ENCODE measurements at places on chromosomes 12 and 14.

GRCh38 chr12:106226884-106227640, 20.8 kb downstream of the CKAP4 start:
- DNase-seq: peak; percentile 56

DNA sequence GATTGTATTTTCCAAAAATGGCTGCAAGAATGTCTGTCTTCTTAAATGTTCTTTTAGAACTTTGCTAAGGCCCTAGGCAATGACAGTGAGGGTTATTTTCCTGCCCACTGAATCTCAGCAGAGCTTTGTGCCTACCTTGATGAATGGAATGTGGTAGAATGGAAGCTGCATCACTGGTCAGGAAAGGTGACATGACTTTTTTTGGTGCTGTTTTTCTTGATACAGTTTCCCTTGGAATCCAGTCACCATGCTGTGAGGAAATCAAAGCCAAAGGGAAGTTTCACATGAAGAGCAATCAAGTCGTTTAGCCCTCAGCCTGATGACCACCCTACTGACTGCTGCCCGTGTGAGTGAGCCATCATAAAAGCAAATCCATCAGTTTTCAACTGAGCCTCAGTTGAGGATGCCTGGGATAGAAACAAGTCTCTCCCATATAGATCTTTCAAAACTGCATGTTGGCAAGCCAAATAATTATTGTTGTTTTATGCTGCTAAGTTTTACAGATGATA, 886.0 kb upstream of the FBXO33 start:
- DNase-seq: no peak

GRCh38 chr14:29444805-29445204, 482.8 kb downstream of the PRKD1 start:
- DNase-seq: no peak

GRCh38 chr12:1562813-1563407, 31.5 kb downstream of the FBXL14 start:
- DNase-seq: no peak

DNA sequence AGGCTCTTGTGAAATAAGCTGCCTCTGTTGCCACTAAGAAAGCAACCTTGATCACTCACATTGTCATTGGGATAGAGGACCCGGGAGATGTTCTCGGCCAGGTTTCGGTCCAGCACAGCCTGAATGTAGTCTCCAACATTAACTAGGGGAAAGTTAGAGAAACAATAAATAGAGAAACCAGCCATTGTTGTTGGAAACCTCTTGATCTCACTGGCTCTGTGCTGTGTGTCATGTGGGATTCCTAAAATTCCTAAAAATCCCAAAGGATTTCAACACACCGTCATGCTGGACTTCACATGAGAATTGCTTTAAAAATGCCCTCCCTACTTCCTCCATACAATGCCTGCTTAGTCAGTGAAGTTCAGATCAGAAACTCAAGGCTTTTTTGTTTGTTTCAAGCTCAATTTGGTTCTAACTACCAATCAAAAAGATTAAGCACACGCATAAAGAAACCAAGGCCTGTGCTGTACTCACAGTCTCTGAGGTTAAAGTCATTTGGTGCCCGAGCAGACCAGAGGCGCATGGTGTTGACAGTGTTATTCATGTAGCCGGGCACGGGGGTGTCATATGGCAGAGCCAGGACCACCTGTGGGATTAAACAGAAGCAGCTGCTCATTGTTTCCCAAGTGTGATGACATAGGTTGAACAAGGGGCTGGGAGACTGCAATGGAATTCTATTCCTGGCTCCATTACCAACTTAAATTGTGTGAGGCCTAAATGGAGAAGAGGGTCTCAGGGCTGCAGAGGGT, 23.6 kb downstream of the PYGL start:
- DNase-seq: no peak

DNA sequence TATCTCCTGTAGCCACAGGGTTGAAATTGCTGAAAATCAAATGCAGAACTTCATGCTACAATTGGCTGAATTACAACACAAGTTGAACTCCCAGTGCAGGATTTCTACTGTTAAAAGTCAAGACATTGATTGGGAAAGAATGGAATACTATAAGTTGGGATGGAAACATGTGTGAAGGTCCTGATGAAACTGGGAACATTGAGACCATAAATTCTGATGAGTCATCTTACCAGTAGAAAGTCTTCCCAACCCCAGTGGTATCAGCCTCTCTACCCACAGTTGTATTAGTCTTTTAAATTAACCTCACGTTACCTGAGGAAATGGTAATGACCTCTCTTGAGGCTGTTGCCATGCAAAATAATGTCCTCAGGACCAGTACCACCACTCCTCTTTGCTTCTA, 27.4 kb upstream of the DYRK2 start:
- no peak for DNase-seq

GRCh38 chr14:91149462-91149861, 35.6 kb downstream of the DGLUCY start:
- DNase-seq: no peak

DNA sequence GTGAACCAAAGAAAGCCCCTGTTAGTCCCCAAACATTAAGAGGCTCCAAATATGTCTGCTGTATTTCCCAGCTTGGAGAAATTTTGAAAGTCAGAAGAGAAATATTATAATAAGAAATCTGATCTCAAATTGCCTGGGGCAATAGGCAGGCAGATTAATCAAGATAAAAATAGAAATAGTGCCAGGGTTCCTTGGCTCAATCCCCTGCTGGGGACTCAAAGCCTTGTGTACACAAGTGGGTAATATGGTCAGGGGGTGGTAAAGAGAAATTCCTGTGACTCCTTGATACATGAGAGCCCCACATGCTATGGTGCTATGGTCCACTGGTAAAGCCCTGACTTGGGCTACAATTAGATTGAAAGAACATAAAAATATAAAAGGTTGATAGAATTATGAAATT, 41.3 kb upstream of the ARID2 start:
- no peak for DNase-seq

DNA sequence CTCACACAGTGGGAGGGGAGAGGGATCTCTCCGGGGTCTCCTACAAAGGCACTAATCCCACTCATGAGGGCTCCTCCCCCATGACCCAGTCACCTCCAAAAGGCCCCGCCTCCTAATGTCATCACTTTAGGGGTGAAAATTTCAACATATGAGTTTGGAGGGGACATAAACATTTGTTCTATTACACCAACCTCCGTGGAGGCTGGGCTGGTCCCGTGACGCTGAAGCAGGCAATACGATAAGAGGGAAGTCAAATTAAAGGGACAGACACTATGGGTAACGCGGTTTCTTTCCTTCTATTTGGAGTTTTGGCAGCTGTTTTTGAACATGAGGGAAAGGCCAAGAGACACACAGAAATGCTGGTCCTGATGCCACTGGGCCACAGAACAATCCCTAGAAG, 175.7 kb upstream of the VASH1 start:
- no peak for DNase-seq

DNA sequence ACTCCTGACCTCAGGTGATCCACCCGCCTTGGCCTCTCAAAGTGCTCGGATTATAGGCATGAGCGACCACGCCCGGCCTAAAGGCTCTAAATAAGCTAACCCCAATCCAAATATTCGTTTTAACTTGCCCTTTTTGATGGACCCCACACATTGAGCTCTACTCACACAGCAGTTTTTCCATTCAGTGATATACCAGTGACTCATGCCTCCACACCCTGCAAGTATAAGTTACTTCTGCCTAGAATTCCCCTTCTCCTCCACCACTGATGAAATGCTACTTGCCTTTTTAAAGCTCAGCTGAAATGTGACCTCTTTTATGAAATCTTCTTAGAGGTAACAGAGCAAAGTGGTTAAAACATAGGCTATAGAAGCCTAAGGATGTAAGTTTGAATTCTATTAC, 68.8 kb downstream of the EXOC5 start:
- DNase-seq: no peak

DNA sequence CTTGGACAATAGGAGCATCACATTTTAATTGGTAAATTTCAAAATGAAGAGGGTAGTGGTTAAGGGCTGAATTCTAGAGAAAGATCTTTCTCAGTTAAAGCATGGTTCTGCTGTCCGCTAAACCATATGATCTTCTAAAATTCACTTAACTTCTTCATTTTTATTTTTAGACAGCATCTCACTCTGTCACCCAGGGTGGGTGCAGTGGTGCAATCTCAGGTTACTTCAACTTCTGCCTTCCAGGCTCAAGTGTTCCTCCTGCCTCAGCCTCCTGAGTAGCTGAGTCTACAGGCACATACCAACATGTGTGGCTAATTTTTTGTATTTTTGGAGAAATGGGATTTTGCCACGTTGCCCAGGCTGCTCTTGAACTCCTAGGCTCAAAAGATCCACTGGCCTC, 226.7 kb upstream of the ABCD2 start:
- DNase-seq: no peak

GRCh38 chr14:65792208-65792905, 379.8 kb downstream of the FUT8 start:
- DNase-seq: no peak

- DNase-seq: no peak
These were observed 98.9 kb downstream of the ACSS3 start for GRCh38 chr12:81176796-81177195.

DNA sequence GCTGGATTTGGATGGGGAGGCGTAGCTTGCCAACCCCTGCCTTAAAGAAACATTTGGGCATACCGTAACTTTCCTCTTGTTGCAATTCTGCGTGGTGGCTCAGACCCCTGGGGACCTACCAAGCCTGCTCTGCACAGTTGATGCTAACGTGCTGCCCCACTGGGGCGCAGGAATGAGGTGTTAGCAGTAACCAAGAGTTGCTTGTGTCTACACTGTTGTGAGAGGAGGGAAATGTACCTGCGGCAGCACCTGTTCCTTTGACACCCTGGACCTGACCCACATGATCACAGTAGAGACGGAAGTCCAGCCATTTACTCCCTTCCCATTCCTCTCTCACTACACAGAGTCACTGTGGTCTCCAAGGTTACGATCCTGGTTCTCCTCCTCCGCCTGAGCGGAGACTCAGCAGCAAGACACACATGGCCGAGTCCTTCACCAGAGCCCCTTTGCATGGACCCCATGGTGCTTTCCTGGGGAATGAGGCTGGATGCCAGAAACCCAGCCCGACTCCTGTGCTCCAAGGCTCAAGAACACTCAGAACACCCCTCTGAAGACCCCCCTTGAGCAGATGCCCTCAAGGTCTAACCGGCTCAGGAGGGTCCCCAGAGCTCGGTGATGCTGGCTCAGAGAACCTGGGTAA, 84.8 kb downstream of the FBXL14 start:
- no peak for DNase-seq

GRCh38 chr14:94404561-94404960, 16.2 kb upstream of the SERPINA1 start:
- DNase-seq: no peak

DNA sequence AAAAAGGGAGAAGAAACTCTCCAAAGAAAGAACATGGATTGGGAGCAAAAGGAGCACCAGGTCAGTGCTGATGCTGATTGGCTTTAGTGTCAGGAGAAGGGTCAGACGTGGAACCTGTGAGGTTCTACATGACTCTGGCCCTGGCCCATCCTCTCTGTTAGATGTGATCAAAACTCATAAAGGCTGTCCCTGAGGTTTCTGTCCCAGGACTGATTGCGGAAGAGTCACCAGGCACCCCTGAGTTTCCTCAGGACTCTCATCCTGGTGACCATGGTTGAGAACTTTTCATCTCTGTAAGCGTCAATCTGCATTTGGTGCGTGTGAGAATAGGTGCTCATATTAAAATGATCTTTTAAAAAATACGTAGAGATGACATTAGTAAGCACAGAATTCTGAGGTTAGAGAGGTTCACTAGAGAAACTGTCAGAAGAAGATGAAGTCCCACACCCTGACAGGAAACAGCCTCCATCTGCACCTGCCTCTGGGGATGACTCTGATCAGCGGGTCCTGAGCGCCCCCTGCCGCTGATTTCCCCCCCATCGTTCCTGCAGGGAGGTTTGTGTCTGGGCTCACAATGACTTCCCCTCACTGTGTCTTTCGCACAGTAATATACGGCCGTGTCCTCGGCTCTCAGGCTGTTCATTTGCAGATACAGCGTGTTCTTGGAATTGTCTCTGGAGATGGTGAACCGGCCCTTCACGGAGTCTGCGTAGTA, 741.8 kb downstream of the TMEM121 start:
- no peak for DNase-seq

DNA sequence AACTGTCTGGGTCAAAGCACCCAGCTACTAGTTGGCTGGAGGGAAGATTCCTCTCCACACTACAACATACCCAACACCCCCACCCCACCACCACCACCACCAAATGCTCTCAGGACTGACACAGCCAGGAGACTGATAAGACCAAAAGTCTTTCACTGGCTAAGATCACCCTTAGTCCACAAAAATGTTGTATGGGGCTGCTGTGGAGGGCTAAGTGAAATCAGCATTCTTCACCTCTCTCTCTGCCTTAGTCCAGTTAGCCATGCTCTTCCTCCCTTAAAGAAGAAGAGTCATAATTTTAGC, 106.2 kb downstream of the NUAK1 start:
- no peak for DNase-seq

GRCh38 chr12:1591034-1591433, 3.3 kb downstream of the FBXL14 start:
- DNase-seq: no peak

- no peak for DNase-seq
These were observed 50.8 kb upstream of the ZDHHC17 start for GRCh38 chr12:76713130-76713529.

- no peak for DNase-seq
These were observed 26.0 kb upstream of the RXYLT1 start for GRCh38 chr12:63753743-63754142.

GRCh38 chr12:126496201-126496600, 1431.0 kb downstream of the AACS start:
- DNase-seq: no peak

GRCh38 chr12:29889737-29890136, 106.0 kb upstream of the TMTC1 start:
- peak; percentile 3 for DNase-seq

DNA sequence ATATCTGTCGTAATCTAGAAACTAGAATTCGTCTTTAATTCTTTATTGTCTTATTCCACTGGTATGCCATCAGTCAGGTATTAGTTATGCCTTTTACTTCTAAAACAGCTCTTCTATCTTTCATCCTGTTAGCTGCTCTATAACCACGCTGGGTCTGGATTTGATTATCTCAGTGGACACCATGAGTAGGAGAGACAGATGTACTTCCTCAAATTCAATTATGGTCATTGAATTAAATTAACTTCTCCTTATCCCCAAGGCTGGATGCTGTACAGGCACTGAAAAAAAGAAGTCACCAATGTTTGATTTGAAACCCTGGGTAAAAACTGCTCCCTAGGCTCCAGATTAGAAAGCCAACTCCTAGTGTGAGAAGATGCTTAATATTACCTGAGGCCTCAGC, 107.3 kb downstream of the PIK3C2G start:
- DNase-seq: no peak

- no peak for DNase-seq
These were observed 641.7 kb upstream of the TMEM132C start for GRCh38 chr12:127625176-127625771.

DNA sequence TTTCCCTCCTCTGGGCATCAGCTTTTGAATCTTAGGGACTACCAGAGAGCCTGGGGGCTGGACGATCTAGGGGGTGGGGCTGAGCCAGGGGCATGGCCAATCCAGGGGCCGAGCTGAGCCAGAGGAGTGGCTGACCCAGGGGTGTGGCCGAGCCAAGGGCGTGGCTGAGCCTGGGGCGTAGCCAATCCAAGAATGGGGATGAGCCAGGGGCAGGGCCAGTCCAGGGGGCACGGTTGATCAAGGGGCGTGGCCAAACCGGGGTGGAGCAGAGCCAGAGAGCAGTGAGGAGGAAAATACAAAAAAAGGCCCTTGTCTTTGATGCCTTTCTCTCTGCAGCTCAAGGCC, 219.3 kb upstream of the NOS1 start:
- no peak for DNase-seq

GRCh38 chr12:89907659-89908058, 199.0 kb upstream of the ATP2B1 start:
- DNase-seq: no peak

Measured in NCI-H774 (cell line).